Posterior vena cava (tissue), 2 donors: ENCODE measurements at places on chromosomes 6 and 20. TPM values are rescaled to one million over a fixed set of nuclear protein-coding genes. Genes with fewer than 3 reads are reported as not detected.

DNA sequence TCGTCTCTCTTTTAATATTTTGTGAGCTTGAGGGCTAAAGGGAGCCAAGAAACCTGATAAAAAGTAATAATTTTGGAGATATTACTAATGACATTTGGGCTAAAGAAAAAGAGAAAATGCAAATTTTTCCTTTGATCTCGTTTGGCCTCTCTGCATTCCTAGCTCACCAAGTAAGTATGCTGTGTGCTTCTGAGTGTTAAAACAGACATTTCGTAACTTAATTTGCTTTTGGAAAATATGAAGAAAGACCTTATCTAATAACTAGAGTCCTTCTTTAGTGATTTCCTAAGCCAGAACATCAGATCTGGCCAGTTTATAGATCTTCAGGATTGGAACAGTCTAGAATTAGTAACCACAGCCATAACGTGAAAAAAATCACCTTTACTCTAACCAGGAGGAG lies 872.9 kb upstream of the SLC35B3 start:
- DNase-seq = no peak

- no peak for DNase-seq
These were observed 51.3 kb upstream of the FOXC1 start for GRCh38 chr6:1558388-1558787.

GRCh38 chr20:62921119-62921687 lies 5.1 kb downstream of the DIDO1 start:
- DNase-seq = no peak

DNA sequence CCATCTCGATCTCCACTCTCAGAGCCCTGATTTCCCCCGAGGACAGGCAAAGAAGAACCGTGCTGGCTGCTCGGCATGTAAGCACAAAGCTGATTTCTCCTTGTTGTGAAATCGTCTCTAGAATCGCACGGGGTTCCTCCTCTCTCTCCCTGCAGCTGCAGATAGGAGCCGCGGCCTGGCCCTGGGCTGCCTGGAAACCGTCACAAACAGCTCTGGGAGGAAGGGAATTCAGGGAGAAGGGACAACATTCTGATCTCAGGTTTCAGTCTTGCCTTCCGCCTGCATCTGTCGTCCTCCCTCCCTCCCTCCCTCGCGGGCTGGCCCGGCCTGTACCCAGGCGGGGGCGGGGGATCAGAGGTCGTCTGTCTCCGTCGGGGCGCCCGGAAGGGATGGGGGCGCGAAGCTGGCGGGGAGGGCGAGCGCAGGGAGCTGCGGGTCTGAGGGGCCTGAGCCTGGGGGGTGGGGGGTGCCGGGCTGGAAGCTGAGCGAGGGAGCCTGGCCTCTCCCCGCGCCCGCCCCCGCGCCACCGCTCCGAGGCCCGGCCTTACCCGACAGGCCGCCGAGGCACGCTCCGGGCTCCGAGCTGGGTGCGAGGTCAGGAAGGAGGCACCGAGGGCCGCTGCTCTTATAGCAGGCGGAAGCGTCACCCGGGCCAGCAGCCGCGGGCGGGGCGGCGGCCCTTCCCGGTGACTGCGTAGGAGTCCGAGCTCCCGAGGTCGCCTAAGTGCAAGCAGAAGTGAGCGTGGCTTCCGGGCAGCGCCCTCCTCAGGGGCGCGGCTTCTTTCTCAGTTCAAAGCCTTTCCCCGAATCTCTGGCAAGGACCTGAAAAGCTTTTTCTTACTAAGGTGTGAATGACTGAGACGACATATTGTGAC lies at the start of gene SERPINB1:
SERPINB1 (minus strand) TSS at position 600 of the 875 bp plus-strand sequence. CDS start 1,277 bp downstream, outside the sequence.
- peak; percentile 98 for DNase-seq

DNA sequence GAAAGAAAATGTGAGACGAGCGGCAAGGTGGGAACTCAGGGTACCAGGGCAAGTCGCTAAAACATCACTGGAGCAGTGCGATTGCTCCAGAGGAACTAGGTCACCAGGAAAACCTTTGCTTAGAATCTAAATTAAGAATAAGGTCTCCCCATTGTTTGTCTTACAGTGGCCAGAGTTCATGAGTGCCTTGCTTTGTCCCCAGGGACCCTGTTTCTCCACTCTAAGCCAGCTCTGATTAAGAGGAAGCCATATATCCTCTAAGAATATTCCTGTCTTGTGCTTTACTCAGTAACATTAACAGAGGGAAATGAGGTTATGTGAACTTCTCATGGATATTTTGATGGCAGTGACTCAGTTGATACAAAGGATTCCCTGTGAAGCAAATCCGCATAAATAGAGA lies 305.8 kb downstream of the CD83 start:
- no peak for DNase-seq

GRCh38 chr6:13695252-13695651 lies 16.4 kb downstream of the RANBP9 start:
- no peak for DNase-seq

GRCh38 chr6:91976797-91977196 lies 1389.9 kb upstream of the MAP3K7 start:
- DNase-seq = no peak

GRCh38 chr20:17956099-17956685 lies 12.4 kb downstream of the SNX5 start:
- DNase-seq = no peak

DNA sequence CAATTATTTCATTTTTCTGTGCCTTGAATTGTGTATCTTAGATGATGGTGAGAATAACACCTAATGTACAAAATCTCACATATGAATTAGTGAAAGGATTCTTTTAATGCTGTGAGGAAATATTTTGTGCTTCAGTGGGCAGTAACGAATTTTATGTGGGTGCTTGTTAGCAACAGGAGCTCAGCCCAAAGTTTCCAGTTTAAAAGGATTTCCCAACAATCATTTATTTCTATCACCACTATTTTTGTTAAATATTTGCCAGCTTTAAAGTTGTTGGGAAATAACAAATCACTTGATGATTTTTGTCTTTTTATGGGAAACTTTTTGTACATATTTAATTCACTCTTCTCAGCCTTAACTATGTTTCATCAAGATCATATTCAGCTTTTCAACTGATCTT lies 111.8 kb downstream of the QKI start:
- DNase-seq = no peak

- no peak for DNase-seq
These were observed 102.1 kb upstream of the NXT1 start for GRCh38 chr20:23248461-23248882.

GRCh38 chr20:20259533-20259932 lies 108.4 kb upstream of the INSM1 start:
- DNase-seq = no peak

- DNase-seq = no peak
These were observed 674 bp downstream of the NRSN1 start for GRCh38 chr6:24126586-24127192.

DNA sequence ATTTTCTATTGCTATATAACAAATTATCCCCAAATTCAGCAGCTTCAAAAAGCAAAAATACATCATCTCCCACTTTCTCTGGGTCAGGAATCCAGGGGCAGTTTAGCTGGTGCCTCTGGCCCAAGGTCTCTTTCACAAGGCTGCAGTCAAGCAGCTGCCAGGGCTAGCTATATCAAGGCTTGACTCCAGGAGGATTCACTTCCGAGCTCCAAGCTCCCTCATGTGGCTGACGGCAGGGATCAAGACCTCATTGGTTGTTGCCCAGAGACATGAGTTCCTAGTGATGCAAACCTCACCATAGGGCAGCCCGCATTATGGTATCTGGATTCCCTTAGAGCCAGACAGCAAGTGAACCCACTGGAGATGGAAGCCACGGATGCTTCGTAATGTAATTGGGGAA lies 1.3 kb upstream of the VNN1 start:
- DNase-seq = no peak

GRCh38 chr6:68372991-68373390 lies 262.1 kb upstream of the ADGRB3 start:
- DNase-seq = no peak

- DNase-seq = no peak
These were observed 1.3 kb downstream of the GUCA1B start for GRCh38 chr6:42193491-42193894.

DNA sequence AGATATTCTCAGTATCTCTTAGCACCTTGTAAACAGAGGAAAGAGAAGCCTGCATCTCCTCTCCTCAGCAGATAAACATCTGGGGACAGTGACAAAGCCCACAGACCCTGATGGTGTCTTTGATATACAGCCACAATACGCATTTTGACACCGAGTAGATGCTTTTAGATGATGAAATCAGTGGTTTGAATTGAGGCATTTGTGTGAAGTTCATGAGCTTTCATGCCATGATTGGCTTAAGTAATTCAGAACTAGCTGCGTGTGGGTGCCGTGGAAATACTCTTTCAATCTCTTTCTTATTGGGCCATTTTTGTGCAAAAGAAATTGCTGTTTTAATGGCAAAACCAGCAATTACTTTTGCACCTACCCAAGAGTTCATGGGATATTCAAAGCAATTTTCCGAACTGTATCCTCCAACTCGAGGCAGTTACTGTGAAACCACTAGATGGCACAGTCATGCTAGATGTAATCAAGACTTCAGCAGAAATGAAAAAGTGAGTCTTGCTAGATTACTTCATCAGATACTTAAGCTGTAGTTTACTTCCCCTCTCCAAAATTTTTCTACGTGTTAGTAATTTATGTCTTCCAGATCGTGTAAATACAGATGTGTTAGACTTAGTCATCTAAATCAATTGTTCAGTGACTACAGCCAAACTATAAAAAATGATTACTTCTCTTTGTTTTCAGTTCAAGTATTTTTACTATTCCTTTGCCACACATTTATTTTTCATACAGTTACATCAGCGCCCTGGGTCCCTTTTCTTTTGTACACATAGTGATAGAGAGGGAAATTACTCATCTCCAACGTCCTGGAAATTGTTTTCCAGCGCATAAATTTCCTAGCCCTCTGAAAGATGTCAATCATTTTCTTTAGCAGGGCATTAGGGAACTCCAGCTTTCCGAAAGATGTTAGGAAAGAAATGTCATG lies 49.4 kb downstream of the IYD start:
- no peak for DNase-seq

DNA sequence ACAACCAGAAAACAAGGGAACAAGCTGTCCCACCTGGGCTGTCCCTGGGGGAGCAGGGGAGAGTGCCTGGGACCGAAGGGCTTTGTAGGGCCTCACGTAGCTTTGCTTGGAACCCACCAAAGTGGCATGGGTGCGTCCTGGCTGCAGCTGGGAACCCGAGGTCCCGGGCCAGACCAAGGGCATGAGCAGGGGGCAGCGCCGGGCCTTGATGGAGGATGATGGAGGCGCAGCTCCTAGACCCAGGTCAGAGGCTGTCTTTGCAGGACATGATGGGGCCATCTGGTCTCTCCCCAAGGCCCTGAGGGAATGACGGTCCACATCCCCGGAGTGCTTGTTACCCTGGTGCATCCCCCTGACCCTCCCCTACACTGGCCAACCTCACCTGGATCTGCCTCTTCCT lies 7.6 kb upstream of the OSBPL2 start:
- DNase-seq = no peak

DNA sequence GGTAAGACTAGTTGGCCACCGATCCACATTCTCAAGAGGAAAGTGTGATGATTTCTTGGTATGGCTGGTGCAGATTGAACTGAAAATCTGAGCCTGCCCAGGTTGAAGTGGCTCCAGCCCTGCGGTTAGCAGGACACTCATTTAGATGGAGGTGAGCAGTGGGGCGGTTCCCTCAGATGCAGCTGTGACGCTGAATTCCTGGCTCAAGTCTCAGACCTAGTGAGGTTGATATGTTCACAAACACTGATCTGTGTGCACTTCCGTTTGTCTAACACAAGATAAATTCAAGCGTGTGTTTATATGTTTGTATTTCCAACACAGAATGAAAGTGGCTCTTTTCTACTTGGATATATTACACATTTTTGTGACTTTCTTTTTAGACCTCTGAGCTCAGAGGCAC lies 83.4 kb upstream of the FRMD1 start:
- DNase-seq = no peak

DNA sequence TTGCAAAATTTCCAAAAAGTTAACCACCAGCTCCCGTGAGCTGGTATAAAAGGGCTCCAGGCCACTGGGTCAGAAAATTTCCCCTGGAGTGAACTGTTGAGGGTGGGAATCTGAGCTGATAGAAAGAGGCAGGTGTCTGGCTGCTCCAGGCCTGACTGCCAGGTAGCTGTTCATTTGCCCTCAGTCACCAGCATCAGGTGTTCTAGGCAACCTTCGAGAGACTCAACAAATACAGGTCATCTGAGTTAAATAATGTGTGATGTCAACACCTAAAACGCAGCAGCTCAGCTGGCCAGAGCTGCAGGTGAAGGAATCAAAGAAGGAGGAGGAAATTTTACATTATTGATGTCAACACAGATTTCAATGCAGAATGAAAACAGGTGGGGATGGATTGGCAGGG lies 46.7 kb downstream of the KCNK5 start:
- no peak for DNase-seq

DNA sequence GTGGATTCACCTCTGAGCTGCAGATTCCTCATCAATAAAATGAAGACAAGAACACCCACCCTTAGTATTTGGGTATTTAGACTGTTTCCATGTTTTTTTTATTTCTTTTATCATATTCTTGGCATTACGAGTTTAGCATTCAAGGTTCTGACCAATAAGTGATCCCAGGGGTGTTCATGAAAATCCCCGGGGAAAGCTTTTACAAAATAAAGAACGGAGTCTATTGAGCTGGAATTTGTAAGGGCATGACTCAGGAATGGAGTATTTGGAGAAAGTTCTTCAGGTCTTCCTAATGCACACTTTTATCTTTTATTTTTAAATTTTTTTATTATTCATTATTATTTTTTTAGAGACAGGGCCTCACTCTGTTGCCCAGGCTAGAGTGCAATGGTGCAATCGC lies 19.4 kb upstream of the TOX2 start:
- DNase-seq = no peak

Gene C20orf202
- total RNA-seq = 0.29 TPM

Gene TCP11
- not detected for total RNA-seq

Gene SOX12
- total RNA-seq = 6.6 TPM

Gene HLA-DOB
- 0.69 TPM for total RNA-seq

Gene TFAP2A
- total RNA-seq = not detected

Gene EYA4
- 0.95 TPM for total RNA-seq

Gene PRSS35
- total RNA-seq = 1.8 TPM

Gene DPPA5
- not detected for total RNA-seq
